ENCODE measurements at places on chromosomes 16 and 17.
A peak's percentile ranks its signal among the peaks of the same experiment; 100 is the strongest.

DNA sequence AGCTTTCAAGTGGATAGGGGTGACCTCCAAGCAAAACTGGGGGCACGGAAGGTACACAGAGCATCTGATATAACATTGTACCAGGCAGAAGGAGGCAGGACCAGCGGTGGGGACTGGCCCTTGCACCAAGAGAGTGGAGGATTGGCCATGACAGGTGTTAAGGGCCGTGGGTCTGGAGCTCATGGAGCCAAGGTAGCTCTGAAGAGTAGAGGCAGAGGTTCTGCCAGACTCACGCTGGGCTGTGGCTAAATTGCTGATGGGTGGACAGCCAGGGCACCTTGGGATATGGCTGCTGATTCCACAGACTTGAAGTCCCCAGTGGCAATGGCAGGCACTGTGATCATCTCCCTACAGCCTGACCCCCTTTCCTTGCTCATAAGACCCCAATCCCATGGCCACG, 65.9 kb upstream of the NKD1 start:
- no peak for ATAC-seq

DNA sequence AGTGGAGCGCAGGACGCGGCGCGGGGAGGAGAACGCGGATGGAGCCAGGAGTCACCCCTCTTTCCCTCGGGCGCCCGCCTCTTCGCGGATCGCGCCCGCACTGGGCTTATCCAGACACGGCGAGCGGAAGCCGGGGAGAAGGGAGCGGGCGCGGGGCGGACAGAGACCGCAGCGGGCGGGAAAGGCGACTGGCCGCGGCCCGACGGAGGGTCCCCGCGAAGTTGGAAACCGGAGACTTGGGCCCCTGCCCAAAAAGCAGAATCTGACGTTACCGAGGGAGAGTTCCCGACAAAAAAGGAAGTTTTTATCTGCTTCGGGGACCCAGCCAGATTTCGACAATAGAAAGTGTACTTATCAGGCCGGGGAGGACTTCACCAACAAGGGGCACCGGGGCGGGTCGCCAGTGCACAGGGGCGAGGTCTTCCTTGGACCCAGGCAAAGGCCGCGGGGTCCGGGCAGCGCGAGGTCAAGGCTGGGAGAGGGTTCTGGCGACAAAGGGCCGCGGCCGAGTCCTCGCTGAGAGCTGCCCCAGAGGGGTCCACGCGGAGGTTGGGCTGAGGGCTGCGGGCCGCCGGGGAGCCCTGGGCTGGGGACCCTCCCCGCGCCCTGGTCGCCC, 519 bp downstream of the ST6GALNAC2 start:
- peak; percentile 26 for ATAC-seq

DNA sequence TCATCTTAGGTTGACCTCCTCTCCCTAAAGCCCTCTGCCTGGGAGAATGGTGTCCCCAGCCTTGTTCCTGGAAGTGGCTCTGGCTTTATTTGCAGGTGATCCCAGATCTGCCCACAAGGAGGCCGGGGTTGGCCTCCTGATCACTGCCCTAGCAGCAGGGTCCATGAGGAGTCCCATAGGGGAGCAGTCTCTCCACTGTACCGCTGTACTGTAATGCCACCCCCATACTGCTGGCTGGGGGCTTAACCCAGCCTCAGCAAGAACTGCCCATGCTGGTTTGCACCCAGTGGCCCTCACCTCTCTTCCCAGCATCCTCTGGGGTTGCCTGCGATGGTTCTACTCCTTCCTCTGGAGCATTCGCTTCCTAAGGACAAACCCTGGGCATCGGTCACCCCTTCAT, 39.1 kb downstream of the PSME3IP1 start:
- no peak for ATAC-seq

DNA sequence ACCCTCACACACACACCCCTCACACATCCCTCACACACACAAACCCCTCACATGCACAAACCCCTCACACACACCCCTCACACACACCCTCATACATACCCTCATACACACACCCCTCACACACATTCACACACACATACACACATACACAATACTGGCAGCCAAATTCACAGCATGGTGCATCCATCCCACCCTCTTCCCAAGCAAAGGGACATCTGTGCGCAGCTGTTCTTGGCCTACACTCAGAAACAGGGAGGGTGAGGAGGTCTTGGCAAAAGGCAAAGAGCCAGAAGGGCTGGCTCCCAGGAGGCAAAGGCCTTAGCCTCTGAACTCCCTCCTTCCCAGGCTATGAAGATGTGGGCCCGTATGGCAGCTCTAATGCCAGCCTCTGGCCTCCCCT, 23.4 kb downstream of the C17orf67 start:
- ATAC-seq, result no peak

All from gastroesophageal sphincter (tissue), 4 donors.